Dermis microvascular lymphatic vessel endothelial cell (primary cell): ENCODE measurements at places on chromosomes 1 and 21. TPM values are rescaled to one million over a fixed set of nuclear protein-coding genes. Genes with fewer than 3 reads are reported as not detected.

Gene PM20D1
- total RNA-seq: under 0.01 and 0.25 TPM in 2 replicates

Gene TMEM269
- under 0.01 TPM in 1 of 2 replicates, not detected in the other for total RNA-seq

Gene ALX3
- total RNA-seq: not detected in 2 replicates

Gene NR5A2
- total RNA-seq: 2.5 and 4.9 TPM in 2 replicates

Gene PGM1
- total RNA-seq: 43.1 and 66.1 TPM in 2 replicates

Gene SAMD13
- total RNA-seq: 0.63 and 1.0 TPM in 2 replicates

Gene GABRD
- 0.51 and 1.0 TPM in 2 replicates for total RNA-seq

Gene CFHR5
- not detected in 2 replicates for total RNA-seq

Gene VASH2
- total RNA-seq: 0.13 TPM in 2 replicates

Gene PTCH2
- under 0.01 TPM in 2 replicates for total RNA-seq

Gene SLC27A3
- 30.4 and 56.1 TPM in 2 replicates for total RNA-seq

GRCh38 chr1:9238550-9238949, 4.0 kb downstream of the H6PD start:
- DNase-seq: peak; percentile 59

DNA sequence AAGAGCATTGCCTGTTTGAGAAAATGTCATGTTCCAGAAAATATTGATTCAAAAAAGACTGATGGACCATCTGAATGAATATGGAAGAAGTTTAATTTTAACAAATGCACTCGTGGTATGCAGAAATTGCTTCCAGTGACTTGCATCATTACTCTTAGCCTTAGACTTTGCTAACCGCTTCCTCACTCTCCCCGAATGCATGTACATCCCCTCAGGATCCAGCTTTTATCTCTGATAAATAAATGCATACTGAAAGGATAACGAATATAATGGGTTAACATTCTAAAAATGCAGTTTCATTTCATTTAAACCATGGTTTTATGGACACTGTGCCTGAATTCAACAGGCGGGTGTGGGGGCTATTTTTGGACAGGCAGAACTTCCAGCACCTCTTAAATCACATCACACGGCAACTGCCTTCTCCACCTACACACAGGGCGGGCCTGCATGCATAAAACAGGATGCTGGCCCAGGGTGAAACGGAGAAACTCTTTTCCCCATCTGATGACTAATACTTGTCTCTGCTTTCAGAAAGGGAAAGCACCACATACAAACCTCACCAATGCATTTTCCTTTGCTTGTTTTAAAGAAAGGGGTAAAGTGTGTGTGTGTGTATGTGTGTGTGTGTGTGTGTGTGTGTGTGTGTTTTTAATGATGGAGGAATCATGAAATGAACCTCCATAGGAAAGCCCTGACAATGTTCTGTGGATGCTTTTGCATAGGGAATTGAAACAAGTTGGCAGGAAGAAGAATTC, 48.7 kb downstream of the SPAG17 start:
- no peak for DNase-seq

DNA sequence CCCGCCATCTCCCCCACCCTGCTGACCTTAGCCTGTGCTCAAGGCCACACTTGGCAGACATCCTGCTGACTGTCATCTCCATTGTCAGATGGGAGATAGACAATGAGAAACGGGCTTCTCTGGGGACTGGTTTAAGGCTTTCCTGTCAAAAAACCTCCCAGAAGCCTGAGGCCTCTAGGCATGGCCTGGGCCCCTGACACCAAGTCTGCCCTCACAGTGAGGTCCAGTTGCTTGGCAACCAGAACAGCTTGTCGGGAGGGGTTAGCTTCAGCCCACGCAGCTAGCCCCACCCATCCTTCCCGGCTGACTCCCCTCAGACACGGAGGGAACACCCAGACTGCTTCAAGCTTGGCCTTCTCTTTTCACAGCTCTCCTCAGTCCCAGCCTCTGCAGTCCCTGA, 11.0 kb downstream of the PLEKHA6 start:
- peak; percentile 19 for DNase-seq

DNA sequence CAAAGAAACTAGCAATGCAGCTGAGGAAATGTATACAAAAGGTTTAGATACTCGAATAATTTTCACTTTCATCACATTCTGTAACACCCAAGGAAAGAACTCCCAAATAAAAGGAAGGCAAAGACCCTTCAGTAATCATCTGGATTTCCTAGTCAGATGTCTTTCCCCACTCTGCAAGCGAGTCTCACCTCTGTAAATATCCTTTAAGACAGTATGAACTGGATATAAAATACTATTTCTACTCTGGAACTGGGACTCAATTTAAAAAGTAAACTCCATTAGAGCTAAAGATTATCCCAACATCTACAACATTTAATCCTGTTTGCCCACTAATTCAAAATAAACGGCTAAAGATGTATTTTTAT, 27.0 kb downstream of the C2CD2 start:
- no peak for DNase-seq

GRCh38 chr1:81587426-81587825, 213.3 kb upstream of the ADGRL2 start:
- no peak for DNase-seq

DNA sequence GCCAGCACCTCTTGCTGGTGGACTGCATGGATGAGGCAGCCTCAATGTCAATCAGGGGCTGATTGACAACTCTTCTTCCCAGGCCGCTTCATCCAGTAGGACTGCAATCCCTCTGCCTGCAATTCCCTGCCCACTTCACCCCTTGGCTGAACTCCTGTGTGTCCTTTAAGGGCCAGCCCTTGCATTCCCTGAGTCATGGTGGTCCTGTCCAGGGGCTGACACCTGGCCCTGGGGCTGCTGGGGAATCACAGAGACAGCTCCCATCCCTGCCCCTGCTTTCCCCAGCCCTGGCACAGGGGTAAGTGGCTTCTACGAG, 4.6 kb upstream of the EPS8L3 start:
- no peak for DNase-seq

- DNase-seq: no peak
These were observed 213.7 kb downstream of the SDCCAG8 start for GRCh38 chr1:243469497-243469896.

DNA sequence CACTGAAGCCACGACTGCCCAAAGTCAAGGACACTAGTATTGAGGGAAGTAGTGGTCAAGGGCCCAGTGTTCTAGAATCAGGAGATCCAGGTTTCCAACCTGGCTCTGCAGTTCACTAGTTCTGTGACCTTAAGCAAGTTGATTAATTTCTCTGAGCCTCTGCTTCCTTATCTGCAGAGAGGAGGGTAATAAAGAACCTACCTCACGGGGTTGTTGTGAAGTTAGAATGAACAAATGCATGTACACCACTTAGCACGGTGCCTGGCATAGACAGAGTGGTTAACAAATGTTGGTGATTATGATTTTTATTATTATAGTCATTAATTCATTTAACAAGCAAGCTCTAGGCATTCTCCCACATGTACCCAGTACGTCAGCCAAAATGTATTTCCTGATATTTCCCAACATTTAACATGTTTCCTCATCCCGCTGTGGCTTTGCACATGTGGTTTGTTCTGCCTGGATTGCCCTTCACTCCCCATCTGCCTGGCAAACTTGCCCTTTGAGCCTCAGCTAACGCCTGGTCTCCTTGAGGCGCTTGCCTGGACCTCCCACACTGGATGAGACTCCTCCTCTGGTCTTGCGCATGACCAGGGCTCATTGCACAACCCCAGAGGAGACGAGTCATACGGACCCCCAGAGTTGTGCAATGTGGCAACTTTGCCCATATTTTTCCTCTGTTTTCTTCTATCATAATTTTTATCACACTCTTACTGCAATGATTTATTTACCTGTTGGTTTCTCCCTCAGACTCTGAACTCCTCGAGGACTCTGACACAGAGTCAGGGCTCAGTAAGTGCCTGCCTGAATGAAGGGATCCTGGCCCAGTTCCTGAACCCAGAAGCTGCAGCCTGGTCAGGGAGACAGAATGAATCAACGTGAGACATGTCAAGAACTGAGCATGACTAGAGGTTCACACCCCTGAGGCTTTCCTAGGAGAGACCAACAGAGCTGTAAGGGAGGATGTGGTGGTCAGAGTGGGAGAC, 20.7 kb upstream of the MFSD2A start:
- no peak for DNase-seq
